Activated CD4-positive, alpha-beta memory T cell treated with anti-CD3 and anti-CD28 coated beads, Interleukin-2, amount 10 ng/mL, durations not matched to agents 7 days and 5 days (primary cell): ENCODE measurements at places on chromosomes 5 and 9. TPM values are rescaled to one million over a fixed set of nuclear protein-coding genes. Genes with fewer than 3 reads are reported as not detected.

PCDHB4 gene
- total RNA-seq, result not detected

CRB2 gene
- total RNA-seq, result 0.03 TPM

LCN15 gene
- not detected for total RNA-seq

PCDHB13 gene
- not detected for total RNA-seq

TRPM3 gene
- not detected for total RNA-seq

ADAMTS16 gene
- total RNA-seq, result not detected

CDKN2B gene
- 2.5 TPM for total RNA-seq

TAF11L10 gene
- not detected for total RNA-seq

SVEP1 gene
- not detected for total RNA-seq

IL7R gene
- 273 TPM for total RNA-seq

GRCh38 chr9:114494776-114495569, 10.3 kb downstream of the WHRN start:
- no peak for DNase-seq
- H3K4me1 ChIP-seq, result peaks cover 3% of the 10 kb centered on the region
- H3K36me3 ChIP-seq, result no peaks in the 10 kb centered on the region
- H3K27ac ChIP-seq, result no peak overlapping the region
- H3K4me3 ChIP-seq, result no peak overlapping the region

DNA sequence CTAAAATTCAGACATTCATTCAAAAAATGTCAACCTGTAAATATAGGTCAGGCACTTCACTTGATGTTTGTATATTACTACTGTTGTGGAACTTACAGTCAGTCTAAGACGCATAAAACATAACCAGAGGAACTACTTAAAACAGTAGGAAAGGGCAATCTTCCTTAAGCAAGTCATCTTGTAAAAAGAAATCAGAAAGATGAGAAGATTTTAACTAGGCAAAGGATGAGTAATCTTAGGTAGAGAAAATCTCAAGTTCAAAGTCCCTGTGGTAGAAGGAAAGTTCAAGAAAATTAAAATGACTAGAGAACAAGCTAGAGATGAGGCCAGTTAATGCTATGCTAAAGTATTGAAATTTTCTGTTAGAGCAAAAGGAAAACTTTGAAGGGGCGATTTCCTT, 152.4 kb downstream of the RAPGEF6 start:
- peak overlapping the region; percentile 4 for H3K27ac ChIP-seq
- H3K4me3 ChIP-seq, result no peak overlapping the region
- H3K36me3 ChIP-seq, result peaks cover 71% of the 10 kb centered on the region
- no peaks in the 10 kb centered on the region for H3K27me3 ChIP-seq
- DNase-seq, result no peak

DNA sequence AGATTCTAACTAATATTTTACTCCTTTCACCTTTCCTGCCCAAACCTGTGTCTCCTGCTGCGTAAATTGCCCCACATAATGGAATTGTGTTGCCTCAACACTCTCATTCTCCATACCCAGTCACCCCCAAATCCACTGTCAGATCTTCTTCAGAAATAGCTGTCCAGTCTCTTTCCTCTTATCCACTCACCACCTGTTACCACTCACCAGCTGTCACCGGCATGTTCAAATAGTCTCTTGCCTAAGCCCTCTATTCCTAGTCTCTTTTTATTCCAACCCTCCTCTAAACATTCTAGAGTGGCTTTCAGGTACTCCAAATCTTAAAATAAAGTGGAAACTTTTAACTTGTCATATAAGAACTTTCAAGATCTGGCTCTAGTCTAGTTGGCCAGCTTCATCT, 262.0 kb upstream of the FBXL7 start:
- H3K27me3 ChIP-seq, result no peaks in the 10 kb centered on the region
- no peak for DNase-seq
- no peaks in the 10 kb centered on the region for H3K36me3 ChIP-seq
- H3K4me3 ChIP-seq, result no peak overlapping the region
- H3K27ac ChIP-seq, result no peak overlapping the region
- H3K4me1 ChIP-seq, result no peaks in the 10 kb centered on the region

- H3K27ac ChIP-seq, result no peak overlapping the region
- no peaks in the 10 kb centered on the region for H3K27me3 ChIP-seq
- no peak overlapping the region for H3K4me3 ChIP-seq
- no peaks in the 10 kb centered on the region for H3K36me3 ChIP-seq
- DNase-seq, result no peak
Observed at GRCh38 chr9:13608451-13608850, 329.0 kb upstream of the MPDZ start.

- H3K36me3 ChIP-seq, result no peaks in the 10 kb centered on the region
- H3K27ac ChIP-seq, result no peak overlapping the region
- no peak overlapping the region for H3K4me3 ChIP-seq
- H3K27me3 ChIP-seq, result peaks cover 13% of the 10 kb centered on the region
- peaks cover 7% of the 10 kb centered on the region for H3K4me1 ChIP-seq
Observed at GRCh38 chr9:105877721-105878120, 183.4 kb downstream of the TMEM38B start.

- H3K27me3 ChIP-seq, result peaks cover 4% of the 10 kb centered on the region
- H3K36me3 ChIP-seq, result no peaks in the 10 kb centered on the region
- H3K27ac ChIP-seq, result no peak overlapping the region
- H3K4me1 ChIP-seq, result no peaks in the 10 kb centered on the region
Observed at GRCh38 chr5:139210585-139210984, 12.4 kb upstream of the SIL1 start.

- H3K27me3 ChIP-seq, result peaks cover 35% of the 10 kb centered on the region
- peaks cover 7% of the 10 kb centered on the region for H3K4me1 ChIP-seq
- H3K36me3 ChIP-seq, result peaks cover 3% of the 10 kb centered on the region
Observed at GRCh38 chr9:129617167-129617566, 3.7 kb downstream of the C9orf50 start.

GRCh38 chr5:133366438-133366837, 245.9 kb downstream of the FSTL4 start:
- H3K36me3 ChIP-seq, result no peaks in the 10 kb centered on the region
- no peak overlapping the region for H3K27ac ChIP-seq
- no peak for DNase-seq

DNA sequence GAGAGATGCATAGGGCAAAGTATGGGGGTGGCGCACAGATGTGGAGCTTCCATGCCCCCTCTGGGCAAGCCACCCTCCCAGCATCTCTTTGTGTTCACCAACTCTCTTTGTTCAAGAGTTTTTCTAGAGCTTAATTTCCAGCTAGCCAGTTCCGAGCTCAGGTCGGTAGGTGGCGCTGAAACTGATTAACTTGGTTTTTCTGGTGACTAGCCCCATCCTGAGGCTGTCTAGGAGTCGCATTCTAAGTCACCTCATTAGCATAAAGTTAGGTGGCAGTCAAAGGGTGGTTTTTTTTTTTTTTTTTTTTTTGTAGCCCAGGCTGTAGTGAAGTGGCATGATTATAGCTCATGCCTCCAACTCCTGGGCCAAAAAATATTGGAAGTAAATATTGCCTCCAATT, 476.4 kb downstream of the KDM4C start:
- H3K4me3 ChIP-seq, result no peak overlapping the region
- H3K27me3 ChIP-seq, result peaks cover 16% of the 10 kb centered on the region
- peak; percentile 49 for DNase-seq
- no peak overlapping the region for H3K27ac ChIP-seq

DNA sequence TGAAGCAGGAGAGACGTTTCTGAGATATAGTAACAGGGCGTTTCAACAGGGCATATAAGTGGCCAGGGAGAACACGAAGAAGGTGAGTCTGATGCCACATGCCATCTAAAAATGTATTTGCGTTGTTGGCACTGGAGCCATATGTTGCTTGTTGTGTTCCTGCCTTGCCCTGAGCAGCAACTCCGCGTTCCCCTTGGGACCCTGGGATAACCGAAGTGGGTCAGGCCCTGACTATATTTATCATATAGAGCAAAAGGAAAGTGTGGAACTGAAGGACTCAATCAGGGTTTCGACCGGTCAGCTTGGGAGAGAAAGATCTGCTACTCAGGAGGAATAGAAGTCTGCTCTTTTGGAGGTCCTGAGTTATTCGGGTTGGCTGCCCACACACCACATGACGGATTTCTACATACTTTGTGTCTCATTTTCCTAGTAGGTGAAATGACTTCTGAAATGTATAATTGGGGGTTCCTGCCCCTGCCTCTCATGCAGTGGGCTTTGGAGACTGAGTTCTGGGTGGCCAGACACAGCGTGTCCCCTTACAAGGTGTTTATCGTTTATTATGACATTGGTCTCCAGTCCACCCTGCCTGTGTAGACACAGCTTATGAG, 3.0 kb downstream of the STC2 start:
- H3K27ac ChIP-seq, result peak overlapping the region; percentile 18
- peak overlapping the region; percentile 64 for H3K4me3 ChIP-seq
- DNase-seq, result no peak
- H3K4me1 ChIP-seq, result peaks cover 43% of the 10 kb centered on the region
- H3K36me3 ChIP-seq, result peaks cover 55% of the 10 kb centered on the region

DNA sequence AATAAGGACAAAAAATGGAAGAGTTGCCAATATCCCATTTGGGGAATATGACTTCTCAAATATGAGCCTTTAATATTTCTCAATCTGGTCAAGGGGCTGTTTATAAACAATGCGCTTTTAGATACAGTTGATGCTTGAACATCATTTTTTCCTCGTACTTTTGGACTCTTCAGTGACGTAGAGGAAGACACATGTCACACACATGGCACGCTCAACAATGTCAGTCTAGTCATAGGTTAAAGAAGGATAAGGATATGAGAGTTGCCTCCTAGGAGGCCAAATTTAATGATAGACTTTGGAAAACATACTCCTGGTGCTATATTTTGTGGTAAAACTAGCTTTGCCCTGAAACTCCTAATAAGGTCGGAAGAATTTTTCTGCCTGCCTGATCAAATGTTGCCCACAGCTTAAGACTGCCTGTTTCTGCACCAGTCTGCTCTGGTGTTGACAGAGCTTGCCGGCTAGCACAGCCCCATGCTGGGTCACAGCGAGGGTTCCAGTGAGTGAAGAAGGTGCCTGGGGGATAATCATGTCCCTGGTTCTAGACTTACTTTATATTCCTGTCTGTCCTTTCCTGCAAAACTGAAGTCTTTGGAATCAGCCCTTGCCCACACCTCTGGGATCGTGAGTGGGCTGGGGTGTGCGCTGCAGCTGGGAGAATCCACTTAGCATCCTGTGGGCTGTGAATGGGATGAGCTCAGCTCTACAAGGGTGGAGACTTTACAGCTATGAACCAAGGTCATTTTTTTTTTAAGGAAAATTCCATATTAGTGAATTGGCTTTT, 230.8 kb upstream of the IRX4 start:
- no peak for DNase-seq
- no peaks in the 10 kb centered on the region for H3K27me3 ChIP-seq
- H3K27ac ChIP-seq, result no peak overlapping the region
- no peaks in the 10 kb centered on the region for H3K36me3 ChIP-seq

DNA sequence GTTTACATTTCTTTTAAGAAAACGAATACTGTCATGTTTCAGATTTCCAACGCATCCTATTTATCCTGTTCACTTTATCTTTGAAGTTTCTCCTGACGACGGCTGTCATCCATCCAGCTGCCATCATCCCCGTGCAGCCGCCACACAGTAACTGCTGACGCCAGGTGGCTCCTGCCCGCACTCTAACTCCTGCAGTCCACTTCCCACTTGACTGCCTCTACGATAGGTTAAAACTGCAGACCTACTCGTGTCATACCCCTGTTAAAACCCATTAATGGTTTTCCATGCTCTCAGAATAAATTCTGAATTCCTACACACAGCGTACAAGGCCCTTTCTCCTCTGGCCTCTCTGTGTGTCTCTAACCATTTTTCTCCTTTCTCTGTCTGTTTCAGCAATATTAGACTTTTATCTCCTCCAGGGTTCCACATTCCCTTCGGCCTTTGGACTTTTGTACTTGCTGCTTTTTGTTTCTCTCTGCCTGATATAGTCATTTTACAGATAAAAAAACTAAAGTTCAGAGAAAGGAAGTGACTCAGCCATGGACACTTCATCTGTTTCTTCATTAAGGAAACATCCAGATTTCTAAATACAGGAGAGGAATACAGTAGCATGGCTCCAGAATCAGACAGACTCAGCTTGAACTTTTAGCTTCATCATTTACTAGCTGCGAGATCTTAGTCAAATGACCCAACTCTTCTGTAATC, 84.9 kb downstream of the ADAMTS12 start:
- DNase-seq, result no peak
- H3K36me3 ChIP-seq, result no peaks in the 10 kb centered on the region
- no peak overlapping the region for H3K27ac ChIP-seq
- peaks cover 15% of the 10 kb centered on the region for H3K4me1 ChIP-seq
- H3K27me3 ChIP-seq, result no peaks in the 10 kb centered on the region
- no peak overlapping the region for H3K4me3 ChIP-seq

- H3K27me3 ChIP-seq, result no peaks in the 10 kb centered on the region
- H3K4me1 ChIP-seq, result peaks cover 15% of the 10 kb centered on the region
- peaks cover 49% of the 10 kb centered on the region for H3K36me3 ChIP-seq
- H3K4me3 ChIP-seq, result no peak overlapping the region
- H3K27ac ChIP-seq, result no peak overlapping the region
- DNase-seq, result no peak
Observed at GRCh38 chr9:112245126-112245525, 70.0 kb upstream of the SUSD1 start.

DNA sequence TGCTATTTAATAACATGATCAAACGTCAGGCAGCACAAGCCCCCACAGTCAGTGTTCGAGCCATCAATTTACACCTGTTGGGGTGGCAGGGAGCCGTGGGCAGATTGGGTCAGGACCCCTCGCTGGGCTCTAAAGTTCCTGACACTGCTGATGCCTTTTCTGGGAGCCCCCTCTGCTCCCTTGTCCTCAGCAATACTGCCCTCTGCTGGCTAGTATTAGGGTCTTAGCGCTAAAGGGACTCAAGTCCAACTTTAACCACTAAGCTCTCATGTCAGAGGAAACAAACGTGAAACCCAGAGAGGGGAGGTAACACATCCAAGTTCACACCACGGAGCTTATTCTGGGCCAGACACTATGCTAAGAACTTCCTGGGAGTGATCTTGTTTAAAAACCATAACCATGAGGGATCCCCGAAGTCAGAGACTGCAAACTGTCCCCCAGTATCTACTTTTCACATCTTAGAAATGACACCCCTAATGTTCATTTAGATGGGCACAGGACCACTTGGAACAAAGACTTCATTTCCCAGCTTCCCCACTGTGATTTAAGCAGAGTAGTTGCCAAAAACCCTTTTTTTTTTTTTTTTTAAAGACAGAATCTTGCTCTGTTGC, 20.4 kb downstream of the ANKS6 start:
- H3K27me3 ChIP-seq, result no peaks in the 10 kb centered on the region
- no peak overlapping the region for H3K4me3 ChIP-seq
- peak; percentile 41 for DNase-seq
- no peak overlapping the region for H3K27ac ChIP-seq
- no peaks in the 10 kb centered on the region for H3K36me3 ChIP-seq
- H3K4me1 ChIP-seq, result no peaks in the 10 kb centered on the region

DNA sequence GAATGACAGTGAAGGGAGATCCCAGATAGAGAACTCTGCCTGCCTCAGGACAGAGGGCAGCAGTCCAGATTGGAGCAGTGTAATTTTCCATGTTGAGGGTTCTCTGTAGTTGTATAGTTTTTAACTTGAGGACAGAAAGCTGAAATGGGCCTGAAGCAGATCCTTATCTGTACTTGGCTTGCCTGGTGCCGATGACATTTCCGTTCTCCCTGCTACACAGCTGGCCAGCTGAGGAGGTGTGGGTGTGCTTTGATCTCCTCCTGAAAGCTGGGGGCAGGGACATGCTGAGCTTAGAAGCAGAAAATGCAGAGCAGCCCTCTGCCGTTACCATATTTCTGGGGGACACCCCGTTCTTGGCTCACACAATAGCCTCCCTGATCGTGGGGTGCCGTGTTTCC, 10.5 kb downstream of the GLRX start:
- no peak for DNase-seq
- peaks cover 56% of the 10 kb centered on the region for H3K36me3 ChIP-seq
- no peaks in the 10 kb centered on the region for H3K27me3 ChIP-seq
- peak overlapping the region; percentile 45 for H3K27ac ChIP-seq
- peaks cover 88% of the 10 kb centered on the region for H3K4me1 ChIP-seq

- H3K4me1 ChIP-seq, result no peaks in the 10 kb centered on the region
- H3K27me3 ChIP-seq, result no peaks in the 10 kb centered on the region
- DNase-seq, result no peak
- no peak overlapping the region for H3K27ac ChIP-seq
Observed at GRCh38 chr5:13115476-13115875, 829.0 kb downstream of the DNAH5 start.
